ENCODE measurements at places on chromosomes 12 and 14.

GRCh38 chr12:95943330-95943842, at the start of gene AMDHD1:
AMDHD1 (plus strand) TSS chr12:95943331; CDS start chr12:95943399, 68 bp downstream.
- peak; percentile 67 for DNase-seq

GRCh38 chr12:90460681-90461080, 494.3 kb downstream of the CCER1 start:
- no peak for DNase-seq

- no peak for DNase-seq
Observed at GRCh38 chr12:56661979-56662638, 16.3 kb upstream of the ATP5F1B start.

- DNase-seq = no peak
Observed at GRCh38 chr12:16454481-16454880, 107.0 kb downstream of the MGST1 start.

DNA sequence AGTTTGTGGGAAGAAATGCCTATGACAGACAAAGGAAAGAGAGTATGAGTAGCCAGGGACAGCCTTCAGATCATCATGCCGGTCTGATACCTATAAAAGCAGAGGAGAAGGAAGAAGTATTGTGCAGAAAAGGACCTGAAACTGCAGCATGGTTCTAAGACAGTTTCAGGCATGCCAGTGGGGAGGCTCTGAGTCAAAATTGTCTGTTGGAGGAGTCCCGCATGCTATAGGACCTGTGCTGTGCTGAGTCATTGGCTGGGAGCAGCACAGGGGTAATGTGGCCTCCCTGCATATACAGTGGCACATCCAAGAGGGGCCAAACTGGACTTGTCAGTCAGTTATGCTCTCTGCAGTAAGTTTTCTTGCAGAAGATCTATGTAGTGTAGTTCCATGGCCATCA, 40.7 kb downstream of the NEUROD4 start:
- peak; percentile 49 for DNase-seq

- DNase-seq = no peak
Observed at GRCh38 chr12:58502226-58502625, 418.1 kb downstream of the LRIG3 start.

DNA sequence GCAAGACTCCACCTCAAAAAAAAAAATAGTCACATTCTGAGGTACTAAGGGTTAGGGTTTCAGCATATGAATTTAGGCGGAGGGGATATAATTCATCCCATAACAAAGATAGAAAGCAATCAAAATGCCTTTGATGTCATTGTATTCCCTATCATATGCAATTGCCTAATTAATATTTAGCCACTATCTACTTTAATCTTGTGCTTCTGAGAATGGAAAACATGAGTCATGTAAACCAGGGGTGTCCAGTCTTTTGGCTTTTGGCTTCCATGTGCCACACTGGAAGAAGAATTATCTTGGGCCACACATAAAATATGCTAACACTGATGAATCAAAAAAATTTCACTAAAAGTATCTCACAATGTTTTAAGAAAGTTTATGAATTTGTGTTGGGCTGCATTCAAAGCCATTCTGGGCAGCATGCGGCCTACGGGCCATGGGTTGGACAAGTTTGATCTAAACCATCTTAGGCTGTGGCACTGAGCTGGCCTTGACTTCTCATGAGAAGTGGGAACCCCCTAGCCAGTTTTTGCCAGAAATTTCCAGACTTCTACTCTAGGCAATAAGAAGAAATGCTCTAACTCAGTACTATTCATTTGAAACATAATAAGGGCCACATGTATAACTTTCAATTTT, 219.8 kb downstream of the PTPRO start:
- DNase-seq = no peak

DNA sequence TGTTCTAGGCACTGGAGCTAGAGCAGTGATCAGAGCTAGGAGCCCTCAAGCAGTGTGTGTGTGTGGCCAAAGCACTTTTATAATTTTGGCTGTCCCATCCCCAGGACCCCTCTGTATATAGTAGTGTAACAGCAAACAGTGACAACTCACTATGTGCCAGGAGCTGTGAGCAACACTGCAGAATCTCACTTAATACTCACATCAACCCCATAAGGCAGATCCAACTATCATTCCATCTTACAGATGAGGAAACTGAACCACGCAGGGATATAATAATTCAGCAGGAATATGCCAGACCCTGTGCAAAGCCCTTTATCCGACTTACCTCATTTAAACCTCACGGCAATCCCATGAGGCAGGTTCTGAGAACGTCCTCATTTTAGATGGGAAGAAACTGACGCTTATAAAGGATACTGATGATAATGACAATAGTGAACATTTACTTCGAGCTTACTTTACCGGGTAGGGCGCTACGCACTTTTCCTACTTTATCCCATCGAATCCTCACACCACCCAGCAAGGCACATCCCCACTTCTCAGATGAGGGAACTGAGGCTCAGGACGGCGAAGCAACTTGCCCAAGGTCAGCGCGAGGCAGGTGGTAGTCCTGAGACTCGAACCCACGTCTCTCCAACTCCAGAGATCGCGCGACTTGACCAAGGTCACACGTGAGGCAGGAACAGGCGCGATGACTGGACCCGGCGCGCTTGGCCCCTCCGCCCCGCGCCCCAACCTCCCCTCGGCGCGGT, 687 bp downstream of the RAB35 start:
- DNase-seq = peak; percentile 75

DNA sequence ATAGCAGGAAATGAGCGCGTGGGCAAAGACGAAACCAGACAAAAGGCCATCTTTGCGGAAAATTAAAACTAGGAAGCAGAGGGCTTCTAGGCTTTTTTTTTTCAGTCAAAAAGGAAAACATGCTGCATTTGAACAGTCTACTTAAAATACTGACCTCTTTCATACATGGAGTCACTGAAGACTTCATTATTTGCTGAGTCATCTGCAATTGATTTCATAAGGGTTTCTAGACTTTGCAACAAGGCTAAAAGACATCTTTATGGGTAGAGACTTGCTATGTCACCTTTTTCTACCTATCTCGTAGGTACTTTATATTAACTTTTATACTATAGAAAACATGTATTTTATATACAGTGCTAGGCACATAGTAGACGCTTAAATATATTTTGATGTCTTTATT, 238.4 kb downstream of the TMEM132D start:
- DNase-seq = no peak

- no peak for DNase-seq
Observed at GRCh38 chr12:109873653-109874052, 6.7 kb downstream of the GLTP start.

DNA sequence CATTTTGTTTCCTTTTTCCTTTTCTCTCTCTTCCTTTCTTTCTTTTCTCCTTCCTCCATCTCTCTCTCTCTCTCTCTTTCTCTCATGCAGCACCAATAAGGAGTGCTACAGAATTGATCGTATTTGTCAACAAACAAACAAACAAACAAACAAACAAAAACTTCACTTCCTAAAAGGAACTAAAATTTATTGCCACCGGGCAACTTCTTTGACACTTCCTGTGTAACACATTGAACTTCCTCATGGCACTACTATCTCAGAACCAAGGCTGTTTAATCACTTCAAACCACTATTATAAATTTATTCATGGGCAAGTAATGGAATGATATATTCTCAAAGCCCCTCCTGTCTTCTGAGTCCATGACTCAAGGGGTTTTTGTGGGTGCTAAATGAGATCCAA, 51.3 kb downstream of the SERPINA3 start:
- no peak for DNase-seq

DNA sequence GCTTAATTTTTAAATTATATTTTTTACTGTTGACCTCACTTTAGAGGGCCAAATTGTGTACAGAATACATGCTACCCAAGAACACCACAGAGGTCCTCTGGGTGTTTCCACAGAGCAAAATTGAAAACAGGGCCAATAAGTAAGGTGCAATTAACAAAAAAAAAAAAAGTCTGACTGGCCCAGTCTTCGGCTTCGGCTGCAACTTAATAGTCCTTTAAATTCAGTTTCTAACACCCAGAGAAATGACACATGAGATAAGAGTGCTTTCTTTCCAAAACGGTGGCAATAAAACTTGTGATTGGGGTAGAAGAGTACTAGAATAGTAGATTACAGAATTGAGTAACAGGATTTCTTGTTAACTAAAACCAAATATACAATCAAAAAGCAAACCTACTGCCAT, 81.3 kb downstream of the MED13L start:
- peak; percentile 72 for DNase-seq

GRCh38 chr14:71013551-71014192, 106.4 kb downstream of the PCNX1 start:
- no peak for DNase-seq

GRCh38 chr14:88987516-88987915, 163.1 kb downstream of the TTC8 start:
- no peak for DNase-seq

DNA sequence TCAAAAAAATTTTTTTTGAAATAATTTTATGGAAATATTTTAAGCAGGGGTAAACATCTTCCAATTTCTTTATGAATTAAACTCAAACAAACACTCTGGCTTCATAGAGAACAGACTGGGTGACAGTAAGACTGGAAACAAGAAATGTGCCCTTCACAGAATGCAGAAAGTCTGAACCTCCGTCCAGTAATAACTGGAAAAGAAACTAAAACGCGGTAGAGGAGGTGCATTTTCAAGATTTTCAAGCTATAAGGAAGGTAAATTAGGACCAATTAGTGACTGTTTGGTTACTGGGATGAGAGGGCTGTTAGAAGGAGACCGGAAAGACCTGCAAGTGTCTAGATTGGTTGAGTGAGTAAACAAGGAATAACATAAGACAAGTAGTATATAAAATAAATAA, 245.7 kb downstream of the CEP128 start:
- DNase-seq = no peak

DNA sequence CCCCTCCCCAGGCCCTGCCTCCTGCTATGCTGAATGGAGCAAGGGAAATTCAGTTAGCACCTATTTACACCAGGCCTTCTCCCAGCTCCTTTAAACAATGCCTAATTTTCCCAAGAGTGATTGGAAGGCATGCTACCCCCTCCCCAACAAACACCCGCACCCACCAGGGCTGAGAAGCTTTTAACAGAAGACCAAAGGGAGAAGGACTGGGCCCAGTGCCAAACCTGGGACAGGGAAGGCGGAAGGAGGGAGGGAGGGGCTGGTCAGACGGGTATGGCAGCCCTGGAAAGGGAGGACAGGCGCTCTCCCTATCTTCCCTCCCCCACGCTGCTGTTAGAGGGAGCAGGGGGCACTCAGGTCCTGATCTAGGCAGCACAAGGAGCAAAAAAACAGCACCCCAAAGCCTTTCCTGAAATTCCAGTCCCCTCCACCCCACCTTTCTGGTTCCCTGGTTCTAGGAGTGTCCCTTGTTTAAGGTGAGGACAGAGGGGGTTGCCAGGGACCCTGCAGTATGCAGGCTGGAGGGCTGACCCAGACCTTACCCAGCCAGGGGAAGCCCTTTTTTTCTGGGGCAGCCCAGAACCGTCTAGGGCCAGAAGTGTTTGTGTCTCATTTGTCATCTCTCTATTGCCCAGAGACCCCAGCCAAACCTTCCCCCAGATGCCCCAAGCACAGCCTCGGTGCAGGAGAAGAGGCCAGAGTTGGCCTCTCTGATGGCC, 2.4 kb upstream of the KRT8 start:
- no peak for DNase-seq

DNA sequence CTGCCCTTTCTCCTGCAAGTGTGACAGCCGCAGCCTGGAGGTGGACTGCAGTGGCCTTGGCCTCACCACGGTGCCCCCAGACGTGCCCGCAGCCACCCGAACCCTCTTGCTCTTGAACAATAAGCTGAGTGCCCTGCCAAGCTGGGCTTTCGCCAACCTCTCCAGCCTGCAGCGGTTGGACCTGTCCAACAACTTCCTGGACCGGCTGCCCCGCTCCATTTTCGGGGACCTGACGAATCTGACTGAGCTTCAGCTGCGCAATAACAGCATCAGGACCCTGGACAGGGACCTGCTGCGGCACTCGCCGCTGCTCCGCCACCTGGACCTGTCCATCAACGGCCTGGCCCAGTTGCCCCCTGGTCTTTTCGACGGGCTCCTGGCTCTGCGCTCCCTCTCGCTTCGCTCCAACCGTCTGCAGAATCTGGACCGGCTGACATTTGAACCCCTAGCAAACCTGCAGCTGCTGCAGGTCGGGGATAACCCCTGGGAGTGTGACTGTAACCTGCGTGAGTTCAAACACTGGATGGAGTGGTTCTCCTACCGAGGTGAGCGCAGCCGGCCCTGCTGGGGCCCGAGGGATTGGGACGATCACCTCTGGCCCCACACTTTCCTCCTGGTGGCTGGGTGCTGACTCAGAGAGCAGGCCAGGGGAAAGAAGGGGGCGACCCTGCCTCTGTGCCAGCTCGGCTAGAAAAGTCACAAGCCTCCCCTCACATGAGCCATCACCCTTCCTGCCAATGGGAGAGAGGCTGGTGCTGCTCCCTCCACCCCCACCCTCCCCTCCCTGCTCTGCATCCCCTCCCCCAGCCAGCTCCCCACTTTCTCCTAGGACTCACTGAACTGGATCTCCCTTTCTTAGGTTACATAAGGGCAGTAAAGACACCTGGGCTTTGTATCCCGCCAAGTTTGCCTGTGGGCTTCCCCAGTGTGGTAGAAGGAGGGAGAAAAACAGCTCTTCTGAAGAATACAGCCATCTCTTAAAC, 10.9 kb downstream of the LRTM2 start:
- DNase-seq = peak; percentile 80

DNA sequence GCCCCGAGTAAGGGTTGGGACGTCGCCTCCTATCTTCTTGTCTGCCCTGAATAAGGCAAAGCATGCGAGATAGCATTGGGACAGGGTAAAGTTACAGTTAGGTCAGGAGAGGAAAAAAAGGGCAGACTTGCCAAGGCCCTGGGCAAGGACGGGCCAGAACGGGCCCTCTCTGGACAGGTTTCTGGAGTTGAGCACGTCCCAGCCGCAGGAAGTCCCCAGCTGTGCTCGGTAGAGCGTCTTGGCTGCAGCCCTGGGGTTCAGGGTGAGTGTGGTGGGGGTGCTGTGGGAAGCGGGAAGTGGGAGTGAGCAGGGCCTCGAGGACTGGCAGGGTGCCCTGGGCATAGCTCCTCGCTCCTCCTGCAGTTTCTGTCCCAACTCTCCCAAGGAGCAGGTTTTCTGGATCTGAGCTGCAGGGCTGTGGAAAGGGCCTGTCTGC, 5.4 kb downstream of the RPS6KL1 start:
- no peak for DNase-seq

DNA sequence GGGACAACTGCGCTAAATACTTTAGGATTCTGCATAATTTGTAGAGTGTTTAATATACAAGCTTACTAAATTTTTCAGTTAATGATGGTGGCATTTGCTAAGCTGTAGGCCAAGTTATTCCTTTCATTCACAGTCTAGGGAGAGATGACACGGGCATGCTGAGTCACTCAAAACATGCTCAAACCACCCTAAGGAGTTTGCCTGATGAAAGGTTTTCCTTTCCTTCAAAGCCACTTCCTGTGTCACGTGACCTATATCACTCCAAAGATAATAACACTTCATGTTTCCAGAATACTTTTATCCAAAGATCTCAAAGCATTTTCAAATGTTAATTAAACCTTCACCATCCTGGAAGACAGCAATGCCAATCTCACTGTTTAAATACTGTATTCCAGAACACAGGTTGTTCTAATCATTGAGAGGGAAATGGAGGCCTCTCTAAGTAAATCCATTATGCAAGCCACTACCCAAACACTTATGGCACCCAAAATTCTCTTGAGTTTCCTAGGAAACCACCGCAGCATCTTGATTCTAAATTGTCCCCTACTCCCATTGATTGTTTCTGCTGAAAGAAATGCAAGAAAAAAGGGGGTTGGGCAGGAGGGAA, 207.0 kb upstream of the CDKN3 start:
- DNase-seq = peak; percentile 3

GRCh38 chr12:25811656-25812126, 146.8 kb upstream of the RASSF8 start:
- DNase-seq = no peak

GRCh38 chr12:125263385-125263784, 198.2 kb downstream of the AACS start:
- peak; percentile 12 for DNase-seq

GRCh38 chr12:113232840-113233585, 11.7 kb downstream of the TPCN1 start:
- DNase-seq = peak; percentile 85

Measured in hematopoietic multipotent progenitor cell treated with erythropoietin and hydrocortisone succinate and interleukin-3 and kit ligand, for 6 days (in vitro differentiated cells).